Skeletal muscle tissue (tissue), 5 donors: ENCODE measurements at places on chromosomes 2 and 18. TPM values are rescaled to one million over a fixed set of nuclear protein-coding genes. Genes with fewer than 3 reads are reported as not detected.

MC5R gene
- 1.6 TPM for total RNA-seq

NEMP2 gene
- total RNA-seq: 7.8 TPM

VIT gene
- 6.8 TPM for total RNA-seq

C2orf78 gene
- not detected for total RNA-seq
